H1 (cell line): ENCODE measurements at places on chromosomes 5 and 9. TPM values are rescaled to one million over a fixed set of nuclear protein-coding genes. Genes with fewer than 3 reads are reported as not detected.

AMBP gene
- total RNA-seq: 3.0 and 3.1 TPM in 2 replicates

ITGA2 gene
- total RNA-seq: 7.2 and 7.7 TPM in 2 replicates

SPATA6L gene
- 0.55 and 1.1 TPM in 2 replicates for total RNA-seq

ZFP2 gene
- total RNA-seq: 0.52 and 0.78 TPM in 2 replicates

KCNT1 gene
- 0.13 and 0.44 TPM in 2 replicates for total RNA-seq
